ENCODE measurements at places on chromosomes 7 and 10. TPM values are rescaled to one million over a fixed set of nuclear protein-coding genes. Genes with fewer than 3 reads are reported as not detected.
A peak's percentile ranks its signal among the peaks of the same experiment; 100 is the strongest.

DNA sequence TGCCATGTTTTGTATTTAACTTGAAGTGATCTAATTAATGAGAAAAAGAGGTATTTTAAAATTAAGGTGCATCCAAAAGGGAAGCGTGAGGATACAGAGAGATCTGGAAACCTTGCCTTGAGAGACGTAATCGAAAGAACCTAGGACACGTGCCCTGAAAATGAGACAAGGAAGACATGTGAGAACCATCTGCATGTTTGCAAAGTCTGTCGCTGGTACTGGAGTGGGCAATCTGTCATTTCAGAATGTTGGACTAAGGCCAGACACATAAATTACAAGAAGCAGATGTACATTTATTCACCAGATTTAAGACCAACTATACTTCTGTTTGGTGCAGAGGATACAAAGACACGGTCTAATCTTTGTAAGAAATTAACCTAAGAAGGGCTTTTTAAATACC lies 9.2 kb downstream of the AGR2 start:
- peak; percentile 63 for DNase-seq

GRCh38 chr7:137978464-137979237 lies 23.2 kb downstream of the CREB3L2 start:
- DNase-seq: no peak

- DNase-seq: no peak
These were observed 26.2 kb downstream of the PTPN12 start for GRCh38 chr7:77563275-77563674.

Gene TRIM50
- not detected for total RNA-seq

GRCh38 chr7:17063045-17063383 lies 181.2 kb upstream of the AGR3 start:
- DNase-seq: peak; percentile 35

Gene C10orf143
- total RNA-seq: 2.0 TPM

Gene TRPV5
- total RNA-seq: not detected

GRCh38 chr10:43204042-43204942 lies 62.6 kb downstream of the RASGEF1A start:
- no peak for DNase-seq

Gene DOCK4
- total RNA-seq: 21.0 TPM

Gene FANK1
- total RNA-seq: 0.83 TPM

GRCh38 chr7:114889646-114890285 lies 32.1 kb upstream of the MDFIC start:
- peak; percentile 82 for DNase-seq

Gene GRID1
- total RNA-seq: not detected

Gene ABCB1
- total RNA-seq: not detected

Gene CACNB2
- 34.1 TPM for total RNA-seq

- DNase-seq: no peak
These were observed 62.2 kb upstream of the KDM7A start for GRCh38 chr7:140238778-140239652.

- no peak for DNase-seq
These were observed 3.1 kb upstream of the ANTXRL start for GRCh38 chr10:46283580-46284285.

- DNase-seq: no peak
These were observed 25.8 kb downstream of the DENND10 start for GRCh38 chr10:119129721-119130120.

- no peak for DNase-seq
These were observed 85.1 kb downstream of the EEPD1 start for GRCh38 chr7:36238138-36238537.

DNA sequence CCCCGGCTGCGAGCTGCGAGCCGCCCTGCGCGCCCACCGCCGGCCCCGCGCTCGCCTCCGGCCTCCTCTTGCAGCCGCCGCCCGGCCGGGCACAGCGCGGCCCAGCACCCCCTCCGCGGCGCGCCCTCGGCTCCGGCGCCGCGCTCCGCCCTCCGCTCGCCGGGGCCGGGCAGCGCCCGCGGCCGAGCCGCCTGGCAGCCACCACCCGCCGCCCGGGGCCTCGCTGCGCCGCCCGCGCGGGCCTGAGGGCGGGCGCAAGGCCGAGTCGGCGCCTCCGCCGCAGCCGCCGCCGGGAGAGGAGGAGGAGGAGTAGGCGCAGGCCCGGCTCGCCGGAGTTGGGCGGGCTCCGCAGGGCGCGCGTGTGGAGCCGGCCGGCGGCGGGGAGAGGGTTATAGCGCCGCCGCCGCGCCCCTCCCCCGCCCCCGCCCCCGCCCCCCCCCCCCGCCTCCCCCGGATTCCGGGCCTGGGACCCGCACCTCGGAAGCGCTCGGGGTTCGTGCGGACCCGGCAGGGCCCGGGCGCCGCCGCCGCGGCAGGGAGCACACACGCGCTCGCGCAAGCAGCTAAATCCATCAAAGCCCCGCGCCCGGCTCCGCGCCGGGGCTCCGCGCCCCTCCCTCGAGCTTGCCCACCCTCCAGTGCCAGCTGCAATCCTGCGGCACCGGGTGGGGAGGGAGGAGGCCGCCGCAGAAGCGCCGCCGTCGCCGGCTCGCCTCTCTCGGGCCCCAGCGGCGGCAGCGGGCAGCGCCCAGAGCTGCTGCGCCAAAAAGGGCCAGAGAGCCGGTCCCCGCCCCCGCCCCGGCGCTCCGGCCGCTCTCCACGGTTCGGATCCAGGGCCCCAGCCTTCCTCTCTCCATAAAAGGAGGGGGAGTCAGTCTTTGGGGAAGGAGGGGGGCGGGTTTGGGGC lies at the start of gene PDGFA:
TSS of gene PDGFA (minus strand) at position 363 of the 907 bp plus-strand sequence. CDS start 845 bp downstream, outside the sequence.
- DNase-seq: peak; percentile 56

DNA sequence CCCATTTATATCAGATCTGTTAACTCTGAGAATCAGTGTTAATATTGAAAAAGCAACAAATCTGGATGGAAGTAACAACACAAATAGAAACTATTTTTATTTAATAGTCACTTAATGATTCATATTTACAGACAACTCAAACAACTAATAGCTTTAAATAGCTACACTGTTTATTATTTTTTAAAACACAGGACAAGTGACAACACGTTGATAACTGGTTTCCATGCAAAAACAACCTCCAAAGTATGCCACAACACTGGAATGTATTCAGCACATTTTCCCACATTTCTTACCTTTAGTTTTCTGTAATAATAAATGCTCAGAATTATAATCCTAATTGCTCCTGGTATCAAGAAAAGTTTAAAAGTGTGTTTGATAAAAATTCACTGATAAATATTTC lies 4.0 kb downstream of the SNX13 start:
- DNase-seq: no peak

Gene MSMB
- not detected for total RNA-seq

Gene ZNF107
- 8.3 TPM for total RNA-seq

DNA sequence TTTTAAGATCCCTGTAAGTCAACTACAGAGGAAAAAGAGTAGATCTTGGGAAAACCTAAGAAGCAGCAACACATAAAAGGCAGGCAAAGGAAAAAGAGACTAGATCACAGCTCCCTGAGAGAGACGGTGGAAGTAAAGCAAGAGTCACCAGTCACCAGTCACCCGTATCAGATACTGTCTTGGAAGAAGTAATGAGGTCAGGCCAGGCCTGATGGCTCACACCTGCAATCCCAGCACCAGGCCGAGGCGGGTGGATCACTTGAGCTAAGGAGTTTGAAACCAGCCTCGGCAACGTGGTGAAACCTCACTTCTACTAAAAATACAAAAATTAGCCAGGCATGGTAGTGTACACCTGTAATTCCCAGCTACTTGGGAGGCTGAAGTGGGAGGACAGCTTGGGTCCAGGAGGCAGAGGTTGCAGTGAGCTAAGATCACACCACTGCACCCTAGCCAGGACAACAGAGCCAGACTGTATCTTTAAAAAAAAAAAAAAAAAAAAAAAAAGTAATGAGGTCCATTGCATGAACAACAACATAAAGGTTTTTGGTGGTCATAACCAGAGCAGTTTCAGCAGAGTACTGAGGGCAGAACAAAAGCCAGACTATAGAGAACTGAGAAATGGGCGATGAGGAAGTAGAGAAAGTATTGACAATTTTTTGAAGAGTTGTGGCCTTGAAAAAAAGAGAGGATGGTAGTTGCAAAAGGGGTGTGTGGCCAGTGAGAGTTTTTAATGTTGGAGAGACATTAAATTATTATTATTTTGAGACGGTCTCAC lies 16.9 kb downstream of the ZNF713 start:
- DNase-seq: no peak

Gene CYP3A4
- total RNA-seq: not detected

DNA sequence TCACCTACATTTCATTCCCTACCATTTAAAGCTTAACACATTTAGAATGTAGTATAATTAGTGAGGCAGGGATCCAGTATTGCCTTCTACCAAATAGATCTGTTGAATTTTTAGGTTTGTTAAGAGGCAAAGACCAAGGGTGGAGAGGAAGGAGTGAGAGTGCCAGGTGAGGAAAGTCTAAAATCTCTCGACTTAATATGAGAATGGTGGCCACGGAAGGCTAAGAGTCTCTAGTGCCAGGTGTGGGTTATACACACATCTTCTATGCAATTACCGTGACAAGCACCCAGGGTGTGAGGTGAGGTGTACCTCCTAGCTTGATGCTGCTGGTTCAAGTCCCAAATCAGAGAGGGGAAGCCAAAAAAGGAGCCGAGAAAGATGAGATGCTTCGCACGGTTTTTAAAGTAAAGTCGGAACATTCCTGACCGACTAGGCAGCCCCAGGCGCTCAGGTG lies 439 bp downstream of the IQUB start:
- DNase-seq: no peak

Gene PANK1
- 18.5 TPM for total RNA-seq

DNA sequence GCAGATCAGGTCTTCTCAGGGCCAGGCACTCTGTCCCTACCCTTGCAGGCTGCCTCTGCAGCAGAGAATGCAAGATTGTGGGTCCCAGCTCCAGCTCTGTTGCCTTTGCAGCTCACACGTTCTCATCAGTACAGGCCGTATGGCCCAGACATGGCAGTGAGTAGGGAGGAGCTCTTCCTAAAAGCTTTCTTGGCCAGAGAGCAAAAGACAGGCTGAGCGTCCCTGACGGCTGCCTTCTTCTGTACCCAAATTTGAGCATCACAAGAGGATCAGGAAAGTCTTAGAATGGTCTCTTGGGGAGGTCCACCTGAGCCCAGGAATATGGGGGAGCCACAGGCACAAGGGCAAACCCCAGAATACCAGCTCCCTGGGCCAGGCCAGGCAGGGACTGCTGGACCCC lies 266.3 kb upstream of the ZMIZ1 start:
- DNase-seq: no peak

Gene CD36
- 0.83 TPM for total RNA-seq

Gene CYP2C19
- not detected for total RNA-seq

Gene UPK3BL2
- 4.3 TPM for total RNA-seq

- no peak for DNase-seq
These were observed 3.1 kb downstream of the HNRNPA2B1 start for GRCh38 chr7:26197153-26198115.

GRCh38 chr7:157851501-157852067 lies 514.8 kb downstream of the DNAJB6 start:
- peak; percentile 24 for DNase-seq

DNA sequence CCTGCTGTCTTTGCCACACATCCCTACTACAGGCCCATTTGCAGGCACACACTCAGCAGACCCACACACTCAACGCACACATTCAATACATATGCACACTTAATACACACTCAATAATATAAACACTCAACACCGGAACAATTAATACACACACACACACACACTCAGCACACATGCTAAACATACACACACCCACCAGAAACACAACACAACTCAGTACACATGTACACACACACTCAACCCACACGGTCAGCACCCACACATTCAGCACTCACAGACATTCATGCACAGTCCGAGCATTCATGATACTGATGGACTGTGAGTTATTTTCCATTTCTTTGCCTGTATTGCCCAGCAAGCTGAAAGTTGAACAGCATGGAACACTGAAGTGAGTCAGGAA lies 35.4 kb upstream of the SMNDC1 start:
- DNase-seq: no peak

GRCh38 chr7:2807845-2808772 lies 36.0 kb downstream of the GNA12 start:
- DNase-seq: peak; percentile 44

DNA sequence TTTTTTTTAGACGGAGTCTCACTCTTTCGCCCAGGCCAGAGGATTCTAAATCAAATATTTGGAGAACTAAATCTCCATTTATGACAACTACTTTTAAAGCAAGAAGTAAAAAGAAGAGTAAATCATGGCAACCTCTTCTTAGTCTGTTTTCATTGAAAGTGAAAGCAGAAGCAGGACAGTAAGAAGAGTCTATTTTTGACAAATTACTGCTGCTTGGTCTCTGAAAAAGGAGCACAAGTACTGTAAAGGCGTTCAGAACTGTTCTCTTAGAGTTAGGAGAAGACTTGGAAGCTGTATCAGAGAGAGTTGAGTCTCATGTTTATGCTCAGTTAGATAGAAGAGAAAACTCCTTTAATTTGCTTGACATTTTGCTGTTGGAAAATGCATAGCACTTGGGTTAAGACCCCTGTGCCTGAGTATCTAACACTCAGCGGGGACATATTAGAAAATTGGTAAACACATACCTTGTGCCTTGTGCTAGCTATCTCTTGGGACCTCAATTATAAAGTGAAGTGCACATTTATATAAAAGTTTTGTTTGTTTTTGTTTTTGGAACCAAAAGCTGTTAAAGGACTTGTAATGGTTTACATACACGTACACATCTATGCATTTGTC lies 433.0 kb downstream of the ANKRD7 start:
- DNase-seq: no peak

Gene EPC1
- total RNA-seq: 75.8 TPM

GRCh38 chr10:69739634-69740033 lies 62.1 kb upstream of the COL13A1 start:
- DNase-seq: no peak

Gene WIPF3
- total RNA-seq: 0.21 TPM

GRCh38 chr7:27351786-27352185 lies 109.2 kb downstream of the EVX1 start:
- DNase-seq: no peak

Gene RARRES2
- not detected for total RNA-seq

Gene SLC26A3
- total RNA-seq: not detected

GRCh38 chr7:47878662-47879061 lies 69.6 kb downstream of the PKD1L1 start:
- DNase-seq: no peak

Gene OR2F2
- not detected for total RNA-seq

DNA sequence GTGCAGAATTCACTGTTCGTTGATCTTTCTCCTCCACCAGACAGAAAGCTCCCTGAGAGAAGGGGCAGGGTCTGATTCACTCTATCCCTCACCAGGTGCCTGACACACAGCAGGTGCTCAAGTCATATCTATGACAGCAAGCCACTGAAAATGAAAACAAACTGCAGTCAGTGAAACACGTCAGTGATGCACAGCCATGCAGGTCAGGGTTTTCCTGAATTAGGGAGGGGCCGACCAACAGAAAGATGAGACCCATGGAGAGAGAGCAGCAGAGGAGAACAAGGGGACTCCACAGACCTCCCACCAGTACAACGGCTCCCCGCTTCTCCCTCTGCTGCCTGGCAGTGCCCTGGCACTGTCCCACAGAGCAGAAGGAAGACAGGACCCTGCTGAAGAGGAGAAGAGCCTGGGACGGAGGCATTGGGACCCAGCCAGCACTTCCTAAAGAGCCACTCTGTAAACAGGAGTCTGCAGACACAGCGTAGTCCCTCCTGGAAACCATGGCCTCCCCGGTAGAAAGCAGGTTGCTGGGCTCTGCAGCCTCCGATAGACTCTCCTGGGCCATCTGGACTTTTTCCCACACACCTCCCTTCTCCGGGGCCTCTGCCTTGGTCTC lies 50.3 kb downstream of the FAM53B start:
- DNase-seq: no peak

Gene FLNC
- total RNA-seq: 7.8 TPM

All from A673 (cell line).